ENCODE measurements at places on chromosomes 16 and 17.
A peak's percentile ranks its signal among the peaks of the same experiment; 100 is the strongest.

GRCh38 chr16:10552998-10553491 lies 27.4 kb downstream of the EMP2 start:
- no peak for DNase-seq

DNA sequence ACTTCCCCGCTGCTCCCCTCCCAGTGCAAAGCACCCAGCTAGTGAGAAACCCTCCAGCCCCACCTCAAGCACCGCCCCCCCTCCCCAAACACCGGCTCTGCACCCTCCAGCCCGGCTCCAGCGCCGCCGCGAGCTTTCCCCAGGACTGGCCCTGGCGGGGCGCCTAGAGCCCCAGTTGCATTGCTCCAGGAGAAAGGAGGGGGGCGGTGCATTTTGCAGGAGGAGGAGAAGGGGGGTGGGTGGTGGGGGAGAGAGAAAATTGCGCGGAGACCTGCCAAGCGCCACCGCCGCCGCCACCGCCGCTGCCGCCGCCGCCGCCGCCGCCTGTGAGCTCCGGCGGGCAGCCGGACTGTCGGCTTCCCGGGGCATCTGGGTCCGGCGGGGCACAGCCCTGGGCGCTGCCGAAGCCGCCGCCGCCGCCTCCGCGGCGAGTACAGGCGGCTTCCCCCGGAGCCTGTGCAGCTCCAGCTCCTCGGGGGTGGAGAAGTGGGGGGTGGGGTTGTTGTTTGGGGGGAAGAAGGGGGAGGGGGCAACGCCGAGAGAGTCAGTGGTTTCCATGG lies 333 bp upstream of the NOG start:
- DNase-seq = no peak

DNA sequence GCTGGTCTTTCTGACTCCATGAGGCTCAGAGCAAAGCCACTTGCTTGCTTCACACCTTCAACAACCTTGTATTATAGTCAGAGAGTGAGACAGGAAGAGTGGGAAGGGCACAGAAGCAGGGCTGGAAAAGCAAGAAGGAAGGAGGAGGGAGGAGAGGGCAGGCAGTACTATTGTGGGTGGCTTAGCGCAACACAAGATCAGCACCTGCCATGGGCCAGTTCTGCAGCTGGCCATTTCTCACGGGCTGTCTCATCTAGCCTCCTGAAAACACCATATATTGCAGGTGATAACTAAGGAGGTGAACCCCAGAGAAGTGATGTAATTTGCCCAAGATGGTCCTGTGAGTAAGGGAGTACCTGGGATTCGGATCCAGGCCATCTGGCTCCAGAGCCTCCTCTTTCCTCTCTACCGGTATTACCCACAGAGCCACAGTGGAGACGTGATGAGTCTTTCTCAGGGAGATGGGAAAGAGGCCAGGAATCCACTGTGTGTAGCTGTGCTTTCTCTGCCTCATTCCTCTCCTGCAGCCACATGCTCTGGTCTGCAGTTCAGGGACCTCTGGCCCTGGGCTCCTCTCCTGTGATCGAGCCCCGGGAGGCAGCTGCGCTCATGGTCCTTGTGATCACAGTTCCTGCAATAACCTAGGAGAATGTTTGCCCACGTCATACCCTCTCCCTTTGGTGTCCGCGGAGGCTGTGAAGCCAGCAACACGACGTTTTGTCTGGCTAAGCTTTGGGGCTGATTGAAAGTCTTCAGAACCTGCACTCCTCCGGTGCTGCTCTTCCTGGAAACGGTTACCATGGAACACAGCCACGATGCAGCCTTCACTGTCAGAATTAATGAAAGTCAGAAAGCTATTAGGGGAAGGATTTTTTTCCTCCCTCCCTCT lies 178.1 kb upstream of the CCL2 start:
- no peak for DNase-seq

DNA sequence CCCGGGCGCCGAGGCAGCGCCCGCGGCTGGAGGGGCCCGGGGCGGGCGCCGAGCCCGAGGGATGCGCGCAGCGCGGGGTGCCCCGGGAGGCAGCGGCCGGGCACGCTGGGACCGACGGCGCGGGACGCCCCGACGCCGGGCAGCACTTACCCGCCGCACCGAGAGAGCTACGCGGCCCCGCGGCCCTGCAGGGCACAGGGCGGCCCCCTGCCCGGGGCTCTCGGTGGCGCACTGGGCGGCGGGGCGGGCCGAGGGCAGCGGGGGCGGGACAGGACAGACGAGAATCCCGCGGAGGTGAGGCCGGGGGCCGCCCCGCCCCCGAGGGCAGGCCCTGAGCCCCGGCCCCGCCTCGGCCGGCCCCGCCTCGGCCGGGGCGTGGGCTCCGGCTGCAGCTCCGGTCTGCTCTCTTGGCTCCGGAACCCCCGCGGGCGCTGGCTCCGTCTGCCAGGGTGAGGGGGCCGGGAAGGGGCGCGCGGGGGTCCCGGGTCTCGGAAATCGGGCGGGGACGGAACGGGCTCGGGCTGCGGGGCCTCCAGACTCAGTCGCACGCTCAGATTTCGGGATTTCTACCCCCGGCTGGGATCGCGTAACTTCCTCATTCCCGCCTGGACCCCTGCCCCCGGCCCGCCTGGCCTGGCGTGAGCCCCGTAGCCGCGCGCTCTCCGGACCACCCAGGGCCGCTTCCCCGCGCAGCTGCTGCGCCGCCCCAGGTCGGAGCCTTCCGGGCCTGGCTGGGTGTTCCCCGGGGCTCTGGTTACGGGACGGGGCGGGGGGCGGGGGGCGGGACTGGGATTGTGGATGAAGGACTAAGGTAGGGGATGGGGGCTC lies at the start of gene PLD2:
Gene PLD2 (plus strand): TSS at position 376 of the 828 bp plus-strand sequence. CDS start 621 bp downstream, outside the sequence.
- DNase-seq = peak; percentile 62

DNA sequence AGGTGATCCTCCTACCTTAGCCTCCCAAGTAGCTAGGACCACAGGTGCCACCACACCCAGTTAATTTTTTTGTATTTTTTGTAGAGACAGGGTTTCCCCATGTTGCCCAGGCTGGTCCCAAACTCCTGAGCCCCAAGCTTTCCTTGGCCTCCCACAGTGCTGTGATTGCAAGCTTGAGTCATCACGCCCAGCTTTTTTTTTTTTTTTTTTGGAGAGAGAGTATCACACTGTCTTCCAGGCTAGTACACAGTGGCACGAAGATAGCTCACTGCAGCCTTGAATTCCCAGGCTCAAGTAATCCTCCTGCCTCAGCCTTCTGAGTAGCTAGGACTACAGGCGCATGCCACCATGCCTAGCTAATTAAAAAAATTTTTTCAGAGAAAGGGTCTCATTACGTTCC lies 27.2 kb downstream of the HEATR9 start:
- no peak for DNase-seq

- DNase-seq = no peak
Measured at GRCh38 chr17:81599719-81600486, 37.0 kb downstream of the NPLOC4 start.

DNA sequence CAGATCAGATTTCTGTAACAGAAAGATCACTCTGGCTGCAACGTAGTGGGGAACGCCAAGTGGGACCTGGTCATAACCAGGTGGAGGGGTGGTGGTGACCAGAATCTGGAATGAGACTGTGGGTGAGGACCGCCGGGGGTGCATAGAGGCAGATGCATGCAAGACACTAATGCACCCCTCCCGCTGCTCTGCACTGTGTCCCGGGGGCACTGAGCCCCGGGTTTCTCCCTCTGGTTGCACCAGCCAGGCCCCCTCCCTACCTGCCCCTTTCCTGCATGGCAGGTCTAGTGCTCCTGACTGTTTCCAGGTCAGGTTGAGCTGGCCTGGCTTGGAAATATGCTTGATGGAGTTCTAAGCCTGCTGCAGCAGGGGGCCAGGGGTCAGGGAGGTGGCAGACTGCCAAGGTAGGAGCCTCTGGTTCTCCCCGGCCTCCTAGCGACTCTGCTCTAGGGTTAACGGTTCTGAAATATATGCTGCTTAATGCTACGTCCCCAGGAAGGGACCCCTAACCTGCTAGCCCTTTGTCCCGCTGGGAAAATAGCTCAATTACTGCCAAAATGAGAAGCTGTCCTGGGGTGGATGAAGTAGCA lies 94.3 kb downstream of the SDK2 start:
- no peak for DNase-seq

- no peak for DNase-seq
Measured at GRCh38 chr16:52556083-52556482, 9.1 kb upstream of the TOX3 start.

DNA sequence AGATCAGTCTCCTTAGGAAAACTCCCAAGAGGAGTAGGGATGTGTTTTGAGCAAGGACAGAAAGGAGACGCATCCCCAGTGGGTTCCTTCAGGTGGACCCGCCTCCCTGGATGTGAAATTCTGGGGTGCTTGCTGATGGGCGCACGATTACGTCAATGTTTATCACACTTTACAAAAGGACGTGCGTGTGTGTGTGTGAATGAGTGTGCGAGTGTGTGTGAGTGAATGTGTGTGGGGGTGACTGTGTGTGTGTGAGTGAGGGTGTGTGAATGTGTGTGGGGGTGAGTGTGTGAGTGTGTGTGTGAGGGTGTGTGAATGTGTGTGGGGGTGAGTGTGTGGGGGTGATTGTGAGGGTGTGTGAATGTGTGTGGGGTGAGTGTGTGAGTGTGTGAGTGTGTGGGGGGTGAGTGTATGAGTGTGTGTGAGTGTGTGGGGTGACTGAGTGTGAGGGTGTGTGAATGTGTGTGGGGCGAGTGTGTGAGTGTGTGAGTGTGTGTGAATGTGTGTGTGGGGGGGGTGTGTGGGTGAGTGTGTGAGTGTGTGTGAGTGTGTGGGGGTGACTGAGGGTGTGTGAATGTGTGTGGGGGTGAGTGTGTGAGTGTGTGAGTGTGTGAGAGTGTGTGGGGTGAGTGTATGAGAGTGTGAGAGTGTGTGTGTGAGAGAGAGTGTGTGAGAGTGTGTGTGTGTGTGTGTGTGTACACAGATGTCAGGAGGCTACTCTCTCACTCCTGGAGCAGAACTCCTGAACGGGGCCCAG lies 4.1 kb upstream of the TRARG1 start:
- no peak for DNase-seq

DNA sequence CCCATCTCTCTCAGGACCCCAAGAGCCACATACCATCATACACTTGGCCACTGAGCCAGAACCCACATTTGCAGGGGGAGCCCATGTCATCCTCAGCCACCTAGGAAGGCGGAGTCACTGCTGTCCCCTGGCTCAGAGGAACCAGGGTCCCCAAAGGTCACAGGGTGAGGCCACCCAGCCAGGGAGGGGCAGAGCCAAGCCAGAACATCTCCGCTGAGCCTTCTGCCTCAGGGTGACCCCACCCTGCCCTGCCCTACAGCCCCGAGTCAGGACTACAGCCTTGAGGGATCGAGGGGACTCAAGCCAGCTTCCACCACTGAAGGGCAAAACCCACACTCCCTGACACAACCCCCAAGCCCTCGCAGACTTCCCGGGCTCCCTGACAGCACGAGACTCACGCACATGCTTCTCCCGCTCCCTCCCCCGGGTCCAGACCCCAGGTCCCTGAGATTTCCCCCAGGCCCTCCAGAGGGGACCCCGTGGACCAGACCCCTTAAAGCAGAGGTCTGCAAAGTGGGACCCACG lies 17.4 kb downstream of the PIEZO1 start:
- no peak for DNase-seq

DNA sequence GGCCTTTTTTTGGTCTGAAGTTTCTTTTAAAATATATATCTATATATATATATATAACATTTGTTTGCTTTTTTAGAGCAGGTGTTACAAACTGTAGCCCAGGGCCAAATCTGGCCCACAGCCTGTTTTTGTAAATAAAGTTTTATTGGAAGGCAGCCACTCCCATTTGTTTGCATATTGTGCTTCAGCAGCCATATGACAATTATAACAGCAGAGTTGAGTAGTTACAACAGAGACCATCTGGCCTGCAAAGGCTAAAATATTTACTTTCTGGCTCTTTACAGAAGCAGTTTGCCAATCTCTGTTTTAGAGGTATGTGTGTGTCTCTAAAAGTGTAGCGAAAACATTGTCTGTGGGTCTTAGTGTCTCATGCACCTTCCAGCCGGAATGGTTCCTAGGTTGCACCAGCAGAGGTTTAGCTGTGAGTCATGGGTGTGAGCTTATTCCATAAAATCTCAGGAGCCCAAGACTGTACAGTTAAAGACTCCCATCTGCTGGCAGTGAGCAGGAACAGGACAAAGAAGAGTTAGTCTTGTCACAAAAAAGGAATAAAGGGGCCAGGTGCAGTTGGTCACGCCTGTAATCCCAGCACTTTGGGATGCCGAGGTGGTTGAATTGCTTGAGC lies 23.8 kb downstream of the LCMT1 start:
- peak; percentile 21 for DNase-seq

- no peak for DNase-seq
Measured at GRCh38 chr16:851209-851810, 50.8 kb upstream of the GNG13 start.

GRCh38 chr17:67999291-67999911 lies 3.1 kb upstream of the C17orf58 start:
- DNase-seq = no peak

GRCh38 chr17:2289878-2290478 lies 13.6 kb downstream of the SMG6 start:
- DNase-seq = no peak

DNA sequence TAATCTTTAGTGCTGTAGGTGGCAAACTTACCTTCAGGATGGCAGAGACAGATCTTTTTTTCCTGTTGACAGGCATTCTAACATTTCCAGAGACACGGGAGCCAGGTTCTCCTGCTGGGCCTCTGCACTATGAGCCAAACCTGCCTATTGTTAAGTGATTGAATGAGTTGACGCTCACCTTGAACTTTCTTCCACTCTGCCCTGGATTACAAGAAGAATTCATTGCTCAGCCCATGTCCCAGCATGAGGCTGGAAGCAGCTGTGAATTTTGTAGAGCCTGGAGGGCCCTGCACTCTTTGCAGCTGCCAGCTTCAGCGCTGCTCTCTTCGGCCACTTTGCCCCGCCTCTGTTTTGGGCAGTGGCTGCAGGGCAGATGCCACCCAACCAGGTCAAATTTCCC lies 9.4 kb upstream of the SLC7A5 start:
- no peak for DNase-seq

- DNase-seq = peak; percentile 45
Measured at GRCh38 chr17:39527220-39527813, 66.0 kb downstream of the CDK12 start.

GRCh38 chr16:31120129-31120528 lies 2.7 kb downstream of the KAT8 start:
- no peak for DNase-seq

- DNase-seq = no peak
Measured at GRCh38 chr17:37714897-37715296, 30.0 kb downstream of the HNF1B start.

DNA sequence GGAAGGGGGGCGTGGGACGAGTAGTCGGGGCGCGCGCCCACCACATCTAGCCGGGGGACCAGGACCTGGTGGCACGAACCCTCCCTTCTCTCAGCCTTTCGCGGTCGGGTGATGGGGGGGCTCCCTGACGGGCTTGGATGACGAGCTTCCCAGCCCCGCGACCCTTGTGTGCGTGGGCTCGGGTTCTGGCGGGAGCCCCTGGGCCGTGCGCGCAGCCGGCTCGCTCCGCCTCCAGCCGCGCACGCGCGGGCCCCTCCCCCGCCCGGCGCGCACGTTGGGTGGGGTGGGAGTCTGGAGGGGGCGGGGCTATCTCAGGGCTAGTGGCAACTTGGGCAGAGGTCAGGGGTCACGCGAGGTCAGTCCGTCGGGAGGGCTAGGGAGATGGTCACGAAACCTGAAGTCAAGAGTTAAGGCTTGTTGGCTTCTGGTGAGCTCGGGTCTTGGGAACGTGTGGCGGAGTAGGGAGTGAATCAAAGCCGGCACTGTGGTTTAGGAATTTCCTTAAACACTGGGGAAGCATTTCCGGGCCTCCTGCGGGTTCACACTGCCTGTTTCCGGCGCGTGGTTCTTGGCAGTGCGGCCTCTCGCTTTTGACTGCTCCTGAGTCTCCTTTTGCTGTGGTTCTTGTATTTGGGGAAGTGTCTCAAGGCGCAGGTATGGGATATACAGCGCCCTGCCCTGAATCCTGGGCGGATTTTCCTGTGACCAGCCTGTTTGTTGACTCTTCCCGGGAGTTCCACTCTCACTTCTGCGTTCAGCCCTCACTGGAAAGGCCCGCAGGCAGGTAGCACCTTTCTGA lies at the start of gene SRCAP:
Gene SRCAP (plus strand): TSS at position 356 of the 799 bp plus-strand sequence. CDS start 1,654 bp downstream, outside the sequence.
- peak; percentile 87 for DNase-seq
